SJSA1 (cell line): ENCODE measurements at places on chromosomes 4 and X. TPM values are rescaled to one million over a fixed set of nuclear protein-coding genes. Genes with fewer than 3 reads are reported as not detected.

DNA sequence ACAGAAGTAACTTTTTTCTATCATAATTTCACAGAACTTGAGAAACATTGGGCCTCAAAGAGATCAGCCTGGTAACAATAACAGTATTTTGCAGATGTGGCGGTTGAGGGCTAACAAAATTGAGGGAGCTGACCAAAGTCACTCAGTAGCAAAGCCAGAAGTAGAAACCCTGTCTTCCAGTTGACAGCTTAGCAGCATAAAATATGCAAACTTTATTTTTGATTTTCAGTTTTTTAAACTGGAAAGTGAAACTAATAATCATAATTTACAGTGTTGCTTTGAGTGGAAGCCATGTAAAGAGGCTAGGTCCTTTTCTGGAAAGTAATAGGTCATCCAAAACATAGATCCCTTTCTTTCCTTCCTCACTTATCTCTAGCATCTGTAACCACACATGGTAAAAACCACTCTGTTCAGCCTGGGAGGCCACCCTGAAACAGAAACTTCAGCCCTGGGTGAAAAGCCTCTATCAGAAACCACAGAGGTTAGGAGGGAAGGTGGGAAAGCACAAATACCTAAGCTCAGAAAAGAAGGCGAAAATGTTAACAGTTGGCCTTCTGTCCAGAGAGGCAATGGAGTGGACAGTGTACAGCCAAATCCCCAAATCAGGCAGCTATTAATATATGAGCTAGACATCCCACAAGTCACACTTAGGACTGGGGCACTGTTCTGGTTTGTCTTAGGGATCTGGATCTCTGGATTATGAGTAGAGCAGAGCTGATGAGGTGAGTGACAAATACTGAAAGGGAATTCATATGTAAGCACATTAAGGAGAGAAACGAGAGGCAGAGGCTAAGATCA is 61.1 kb upstream of the ARSJ start:
- DNase-seq: peak; percentile 80

DNA sequence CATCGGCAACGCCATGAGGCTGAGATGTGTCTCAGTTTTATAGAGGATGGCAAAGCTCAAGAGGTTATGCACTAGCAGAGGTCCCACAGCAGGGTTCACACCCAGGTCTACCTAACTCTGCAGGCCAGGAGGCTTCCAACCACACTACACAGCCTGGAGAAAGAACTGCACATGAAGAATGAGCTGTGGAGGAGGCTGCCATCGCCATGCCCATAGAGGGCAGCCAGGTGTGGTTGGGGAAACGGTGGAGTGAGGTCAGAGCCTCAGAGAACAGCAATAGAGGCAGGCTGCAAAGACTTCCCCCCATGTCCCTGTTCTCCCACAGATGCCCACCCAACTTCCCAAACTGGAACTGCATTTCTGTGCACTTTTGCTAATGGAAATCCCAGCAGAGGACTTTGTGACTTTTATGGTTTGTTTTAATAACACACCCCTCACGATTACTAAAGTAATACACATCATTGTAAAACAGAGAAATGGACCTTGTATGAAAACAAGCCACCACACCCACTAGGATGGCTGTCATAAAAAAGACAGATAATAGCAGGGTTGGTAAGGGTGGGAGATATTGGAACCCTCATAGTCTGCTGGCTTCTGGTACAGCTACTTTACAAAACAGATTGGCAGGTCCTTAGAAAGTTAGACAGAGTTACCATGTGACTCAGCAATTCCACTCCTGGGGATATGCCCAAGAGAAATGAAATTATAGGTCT is 58.9 kb upstream of the PROM1 start:
- DNase-seq: no peak

DNA sequence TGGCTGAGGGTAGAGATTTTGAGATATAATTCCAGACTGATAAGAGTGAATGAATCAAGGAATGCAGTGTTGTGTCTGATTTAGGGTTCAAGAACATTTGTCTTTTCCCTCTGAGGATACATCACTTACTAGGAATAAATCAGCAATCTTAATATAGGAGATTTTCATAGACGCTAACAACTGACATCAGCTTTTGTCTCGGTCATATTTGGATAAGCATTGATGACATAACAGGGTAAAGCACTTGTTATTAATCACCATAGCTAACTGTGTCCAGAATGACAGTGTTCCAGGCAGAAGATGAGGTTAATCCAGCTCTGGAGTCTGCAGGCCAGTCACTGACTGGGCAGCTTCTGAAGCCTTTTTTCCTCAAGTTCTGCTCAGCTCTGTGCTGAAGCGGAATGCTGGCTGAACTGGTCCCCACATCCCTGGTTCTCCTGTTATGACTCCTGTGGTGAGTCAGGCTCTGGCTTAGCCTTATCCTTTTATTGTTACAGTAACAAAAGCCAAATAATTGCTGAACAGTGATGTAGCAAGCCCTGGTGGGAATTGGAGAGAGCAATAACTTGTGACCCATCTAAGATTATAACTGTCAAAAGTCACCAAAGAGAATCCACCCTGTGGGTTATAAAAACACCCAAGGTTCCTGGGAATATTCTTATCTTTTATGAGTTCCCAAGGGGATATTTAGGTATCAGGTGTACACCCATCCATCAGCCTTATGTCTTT is 41.8 kb downstream of the FNIP2 start:
- peak; percentile 87 for DNase-seq

GRCh38 chr4:150023489-150023888 is 54.8 kb upstream of the DCLK2 start:
- no peak for DNase-seq

DNA sequence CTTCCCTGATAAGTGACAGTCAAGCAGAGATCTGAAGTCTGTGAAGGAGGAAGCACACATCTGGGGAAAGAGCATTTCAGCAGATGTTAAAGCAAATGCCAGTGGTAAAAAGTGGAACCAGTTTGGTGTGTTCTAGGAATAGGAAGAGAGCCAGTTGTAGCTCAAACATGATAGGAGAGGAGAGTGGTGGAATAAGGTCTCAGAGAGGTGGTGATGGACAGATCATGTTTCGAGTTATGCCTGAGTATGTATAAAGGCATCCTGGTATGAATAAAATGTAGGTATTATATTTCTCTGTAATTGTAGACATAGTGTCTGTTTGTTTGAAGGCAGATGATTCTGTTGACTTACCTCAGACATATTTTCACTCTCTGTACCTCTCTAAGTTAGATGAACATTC is 89.1 kb downstream of the LARP7 start:
- DNase-seq: no peak

GRCh38 chr4:177093964-177094363 is 215.7 kb upstream of the NEIL3 start:
- DNase-seq: no peak

GRCh38 chr4:40713798-40714197 is 36.0 kb upstream of the NSUN7 start:
- no peak for DNase-seq

GRCh38 chr4:109850601-109851000 is 2.7 kb downstream of the LRIT3 start:
- no peak for DNase-seq

DNA sequence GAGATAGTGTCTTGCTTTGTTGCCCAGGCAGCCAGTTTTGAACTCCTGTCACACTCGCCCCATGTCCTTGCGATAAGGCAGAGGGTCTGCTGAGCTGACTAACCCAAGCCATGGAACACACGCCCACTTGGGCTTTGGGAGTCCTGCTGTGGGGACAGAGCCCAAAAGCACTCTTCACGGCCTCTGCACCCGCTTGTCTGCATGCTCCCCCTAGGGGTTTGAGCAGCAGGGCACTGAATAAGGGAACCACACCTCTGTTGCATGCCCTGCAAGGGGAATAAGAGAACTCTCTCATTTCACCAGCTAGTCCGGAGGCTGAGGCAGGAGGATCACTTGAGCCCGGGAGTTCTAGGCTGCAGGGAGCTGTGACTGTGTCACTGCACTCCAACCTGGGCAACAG is 166.0 kb downstream of the STAG2 start:
- DNase-seq: no peak

GRCh38 chr4:24121395-24122175 is 231.7 kb upstream of the PPARGC1A start:
- DNase-seq: no peak

GRCh38 chr4:33078145-33078544 is 2358.0 kb downstream of the PCDH7 start:
- DNase-seq: no peak

DNA sequence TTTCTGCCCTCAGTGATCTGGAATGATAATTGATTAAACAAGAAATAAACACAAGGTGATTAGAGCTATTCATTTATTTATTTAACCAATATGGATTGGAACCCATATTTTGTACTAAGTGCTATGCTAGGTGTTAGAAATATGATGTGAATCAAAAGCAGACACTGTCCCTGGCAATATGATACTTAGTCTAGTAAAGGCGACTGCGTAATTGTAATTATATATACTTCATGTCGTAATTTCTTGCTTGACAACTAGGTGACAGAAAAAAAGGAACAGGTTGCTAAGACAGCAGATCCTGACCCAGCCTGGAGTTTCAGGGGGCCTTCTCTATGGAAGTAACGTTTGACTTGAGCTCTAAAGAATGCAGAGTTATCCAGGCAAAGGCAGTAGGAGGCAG is 236.5 kb upstream of the F9 start:
- no peak for DNase-seq

DNA sequence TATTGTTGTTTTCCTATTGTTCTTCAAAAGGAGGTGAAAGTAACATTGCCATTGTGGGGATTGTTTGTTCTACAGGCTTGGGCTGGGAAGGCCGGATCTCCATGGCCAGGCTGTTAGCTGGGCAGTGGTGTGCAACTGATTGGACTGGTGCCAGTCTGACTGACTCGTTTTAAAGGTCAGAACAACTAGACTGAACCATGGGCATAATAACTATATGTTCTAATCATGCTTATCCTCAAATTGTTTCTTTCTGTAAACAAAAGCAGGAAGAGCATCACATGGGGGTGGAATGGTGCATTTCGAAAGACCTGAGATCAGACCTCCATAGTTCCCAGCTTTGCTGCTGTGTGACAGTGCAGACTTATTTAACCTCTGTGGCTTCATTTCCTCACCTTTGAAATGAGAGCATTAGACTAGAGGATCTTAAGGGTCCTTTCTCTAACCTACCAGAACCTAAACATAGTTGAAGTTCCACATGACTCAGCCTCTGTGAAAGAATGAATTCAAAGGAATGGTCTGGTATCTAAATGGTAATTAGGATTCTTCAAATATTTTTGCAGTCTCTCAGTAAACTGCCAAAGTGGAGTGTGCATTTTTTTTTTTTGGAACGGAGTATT is 66.7 kb upstream of the PGRMC2 start:
- peak; percentile 99 for DNase-seq

GRCh38 chrX:76919761-76920160 is 492.3 kb downstream of the MAGEE1 start:
- DNase-seq: no peak

GRCh38 chrX:70087857-70088630 is 25.8 kb downstream of the OTUD6A start:
- DNase-seq: no peak

DNA sequence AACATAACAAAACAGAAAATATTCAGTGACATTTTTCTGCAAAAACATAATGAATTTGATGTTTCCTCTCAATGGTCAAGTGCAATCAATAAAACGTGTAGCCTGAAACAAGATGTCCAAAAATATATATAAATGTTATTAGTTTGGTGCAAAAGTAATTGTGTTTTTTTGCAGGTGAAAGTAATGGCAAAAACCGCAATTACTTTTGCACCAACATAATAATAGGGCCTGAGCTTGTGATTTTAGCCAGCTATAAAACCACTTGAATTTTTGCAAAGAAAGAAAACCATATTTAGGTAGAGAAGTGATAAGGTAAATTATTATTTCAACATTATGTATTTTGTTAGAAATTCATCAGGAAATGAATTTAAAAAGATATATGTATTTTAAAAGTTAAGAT is 475.3 kb upstream of the AMOT start:
- no peak for DNase-seq

GRCh38 chr4:73868206-73869129 is 725 bp upstream of the CXCL1 start:
- no peak for DNase-seq

DNA sequence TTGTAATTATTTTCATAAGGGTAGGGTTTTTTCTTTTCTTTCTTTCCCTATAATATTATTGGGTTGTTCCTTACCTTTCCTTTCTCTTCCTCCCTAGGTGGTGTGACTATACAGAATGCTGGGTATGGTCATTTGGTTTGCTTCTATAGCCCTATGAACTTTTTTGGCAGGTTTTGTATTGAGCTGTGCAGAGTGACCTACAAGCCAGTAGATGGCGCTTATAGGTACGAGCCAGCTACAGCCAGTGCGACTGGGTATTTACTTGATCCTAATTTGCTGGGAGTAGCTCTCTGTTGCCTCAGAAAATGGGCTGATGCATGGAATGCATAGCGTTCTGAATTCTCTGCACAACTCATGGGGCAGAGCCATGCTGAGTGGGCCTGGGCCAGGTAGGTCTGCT is 423.3 kb downstream of the MAGEE1 start:
- DNase-seq: no peak

DNA sequence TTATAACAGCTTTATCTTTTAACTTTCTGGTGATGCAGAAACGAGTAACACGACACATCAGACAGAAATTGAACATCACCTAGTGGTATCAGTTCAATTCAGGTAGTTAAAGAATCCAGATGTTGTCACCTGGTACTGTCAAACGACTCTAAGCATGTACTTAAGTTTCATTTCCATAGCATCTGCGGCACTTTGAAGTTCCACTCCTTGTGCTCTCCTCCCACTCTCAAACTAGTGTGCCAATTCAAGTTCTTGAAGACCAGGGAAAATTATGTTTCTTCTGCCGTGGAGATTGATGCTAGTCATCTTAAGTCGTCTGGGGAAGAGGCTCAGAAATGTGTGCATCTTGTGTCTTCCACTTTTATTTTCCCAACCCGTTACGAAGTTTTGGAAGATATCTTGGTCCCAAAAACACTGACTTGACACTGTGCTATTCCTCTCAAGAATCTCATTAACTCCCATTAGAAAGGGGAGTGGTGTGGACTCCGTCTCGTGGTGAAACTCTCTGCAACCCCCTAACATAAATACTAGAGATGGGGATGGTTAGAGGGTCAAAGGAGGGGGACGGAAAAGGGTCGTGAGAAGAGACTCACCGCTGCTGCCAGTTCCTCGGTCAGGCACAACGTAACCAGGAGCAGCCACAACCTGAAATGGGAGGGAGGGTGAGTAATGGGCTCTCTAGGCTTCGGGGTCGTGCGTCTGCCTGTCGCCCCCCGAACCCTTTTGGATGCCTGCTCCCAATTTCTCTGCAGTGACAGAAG is 693 bp downstream of the COL4A6 start:
- no peak for DNase-seq

- DNase-seq: no peak
These were observed 587 bp upstream of the AFF2 start for GRCh38 chrX:148499638-148500422.

- DNase-seq: no peak
These were observed 157.6 kb downstream of the ATRX start for GRCh38 chrX:77628294-77629025.

Gene UGT2B15
- total RNA-seq: not detected in 2 replicates

Gene CCNA2
- total RNA-seq: 273 and 318 TPM in 2 replicates

Gene ADRA2C
- total RNA-seq: not detected in 2 replicates

Gene DGKQ
- total RNA-seq: 2.4 and 4.2 TPM in 2 replicates

Gene ITGB1BP2
- total RNA-seq: 0.74 TPM in 1 of 2 replicates, not detected in the other

Gene ETNPPL
- total RNA-seq: not detected in 2 replicates

Gene SHOX
- not detected in 2 replicates for total RNA-seq
